ENCODE measurements at places on chromosomes 6 and 20.

GRCh38 chr6:56361812-56362211, 114.4 kb upstream of the COL21A1 start:
- no peak for DNase-seq

DNA sequence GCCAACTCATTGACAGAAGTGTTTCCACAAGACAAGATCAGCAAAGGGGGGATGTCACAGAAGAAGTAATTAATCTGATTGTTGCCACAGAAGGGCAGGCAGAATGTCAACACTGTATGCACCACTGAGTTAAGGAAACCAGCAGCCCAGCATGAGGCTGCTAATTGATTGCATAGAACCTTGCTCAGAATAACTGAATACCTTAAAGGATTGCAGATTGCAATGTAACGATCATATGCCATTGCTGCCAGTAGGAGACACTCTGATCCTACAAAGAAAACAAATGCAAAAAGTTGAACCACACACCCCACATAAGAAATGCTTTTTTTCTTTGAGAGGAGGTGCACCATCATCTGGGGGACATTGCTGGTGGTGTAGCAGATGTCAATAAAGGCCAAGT, 13.1 kb downstream of the OR5V1 start:
- no peak for DNase-seq

DNA sequence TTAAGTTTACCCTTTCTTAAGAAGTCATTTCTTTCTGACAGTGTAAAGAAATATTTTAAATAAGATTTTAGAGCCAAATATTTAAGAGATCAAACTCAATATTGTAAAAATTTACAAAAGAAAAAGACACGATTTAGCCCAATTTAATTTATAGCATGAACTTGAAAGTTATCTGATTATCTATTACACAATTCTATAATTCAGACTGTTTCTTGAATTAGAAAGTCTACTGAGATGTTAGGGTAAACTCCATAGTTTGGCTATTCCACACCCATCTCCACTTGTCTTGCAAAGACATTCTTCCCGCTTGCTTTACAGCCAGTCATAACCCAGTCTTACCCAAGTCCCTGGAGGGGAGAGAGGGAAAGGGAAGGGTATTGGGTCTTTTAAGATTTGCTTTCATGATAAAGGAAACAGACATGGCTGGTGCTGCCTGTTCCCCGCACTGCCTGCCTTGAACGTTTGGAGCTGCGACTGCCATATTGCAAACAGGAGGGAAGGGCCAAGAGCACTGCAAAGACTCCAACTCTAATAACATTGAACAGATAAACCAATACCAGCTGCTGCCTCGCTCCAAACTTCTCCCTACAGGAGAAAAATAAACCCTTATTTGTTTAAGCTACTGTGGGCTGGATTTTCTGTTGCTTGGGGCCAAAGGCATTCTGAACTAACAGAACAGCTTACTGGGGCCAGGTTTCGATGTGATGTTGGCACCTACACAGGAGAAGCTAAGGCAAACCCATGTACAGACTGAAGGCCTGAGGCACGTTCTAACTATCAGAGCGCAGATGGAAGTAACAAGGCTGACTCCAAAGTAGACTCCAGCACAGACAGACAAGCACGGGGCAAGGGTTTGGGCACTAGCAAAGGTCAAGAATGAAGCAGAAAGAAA, 552.3 kb upstream of the JARID2 start:
- no peak for DNase-seq

GRCh38 chr6:53411451-53411850, 62.7 kb upstream of the ELOVL5 start:
- no peak for DNase-seq

GRCh38 chr6:14573703-14574290, 456.2 kb downstream of the CD83 start:
- no peak for DNase-seq
